ENCODE measurements at places on chromosomes 11 and 22.

DNA sequence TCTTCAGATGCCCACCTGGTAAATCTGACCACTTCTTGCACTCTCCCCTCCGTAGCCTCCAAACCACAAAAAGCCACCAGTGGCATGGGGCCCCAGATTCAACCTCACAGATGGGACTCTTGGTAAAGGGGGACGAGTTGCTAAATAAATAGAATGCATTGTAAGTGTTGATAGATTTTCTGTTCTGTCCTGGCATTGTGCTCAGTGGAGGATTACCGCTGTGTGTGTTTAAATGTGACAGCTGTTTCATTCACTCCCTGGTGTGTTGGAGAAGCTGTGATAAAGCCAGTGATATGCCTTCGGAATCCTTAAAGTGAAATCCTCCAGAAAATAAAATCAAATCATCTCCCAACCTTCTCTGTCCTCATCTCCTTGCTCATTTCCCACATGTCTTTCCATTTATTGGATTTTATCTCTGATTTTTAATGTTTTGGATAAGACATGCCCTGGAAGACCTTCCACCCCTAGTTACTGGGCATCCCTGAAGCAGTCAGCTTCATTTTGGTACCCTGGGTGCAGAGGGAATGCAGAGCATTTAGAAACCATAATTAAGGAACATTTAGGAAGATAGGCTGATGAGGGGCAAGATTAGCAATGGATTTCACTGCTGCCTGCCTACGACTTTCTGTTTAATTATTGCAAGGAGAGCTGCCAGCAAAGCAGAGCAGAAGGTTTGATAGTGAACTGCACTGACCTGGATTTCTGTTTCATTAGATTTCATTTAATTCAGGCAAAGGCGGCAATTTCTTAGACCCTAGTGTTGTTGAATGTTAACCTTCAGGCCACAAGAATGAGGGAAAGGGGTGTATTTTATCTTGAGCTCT, 460.9 kb upstream of the KIRREL3 start:
- DNase-seq = no peak

- no peak for DNase-seq
These were observed 91.7 kb downstream of the BLID start for GRCh38 chr11:122024278-122024677.

DNA sequence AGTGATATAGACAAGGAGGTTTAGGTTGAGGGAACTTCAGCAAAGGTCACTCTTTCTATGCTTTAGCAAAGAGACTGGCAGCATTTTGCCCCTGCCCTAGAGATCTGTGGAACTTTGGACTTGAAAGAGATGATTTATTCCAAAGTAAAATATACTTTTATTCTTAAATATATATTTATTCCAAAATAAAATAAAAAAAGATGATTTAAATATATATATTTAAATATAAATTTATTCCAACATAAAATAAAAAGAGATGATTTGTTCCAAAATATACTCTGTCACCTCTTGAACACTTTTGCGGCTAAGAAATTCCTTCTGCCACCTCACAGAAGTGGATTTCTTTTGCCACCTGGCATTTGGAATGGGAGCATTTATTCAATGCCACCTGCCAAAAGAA, 521.3 kb upstream of the CHORDC1 start:
- no peak for DNase-seq

- DNase-seq = no peak
These were observed 288.1 kb downstream of the ETS1 start for GRCh38 chr11:128299132-128299726.

GRCh38 chr11:116793772-116794097, 2.1 kb upstream of the APOA5 start:
- no peak for DNase-seq

DNA sequence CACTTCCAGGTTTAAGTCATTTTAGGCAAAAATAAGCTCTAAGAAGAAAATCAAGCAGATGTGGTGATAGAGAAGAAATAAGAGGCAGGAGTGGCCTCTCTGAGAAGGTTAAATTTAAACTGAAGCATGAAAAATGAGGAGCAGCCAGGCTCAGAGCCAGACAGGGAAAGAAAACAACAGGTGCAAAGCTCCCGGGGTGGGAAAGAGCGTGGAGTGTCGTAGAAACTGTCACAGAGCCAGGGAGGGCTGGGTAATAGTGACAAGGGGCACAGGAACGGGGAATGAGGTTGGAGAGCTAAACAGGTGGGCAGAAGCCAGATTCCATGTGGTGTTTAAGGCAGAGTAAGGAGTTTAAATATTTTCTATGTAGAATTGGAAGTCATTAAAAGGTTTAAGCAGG, 132.1 kb upstream of the BLID start:
- DNase-seq = no peak

- DNase-seq = no peak
These were observed 279.9 kb downstream of the FAT3 start for GRCh38 chr11:92504534-92504933.

DNA sequence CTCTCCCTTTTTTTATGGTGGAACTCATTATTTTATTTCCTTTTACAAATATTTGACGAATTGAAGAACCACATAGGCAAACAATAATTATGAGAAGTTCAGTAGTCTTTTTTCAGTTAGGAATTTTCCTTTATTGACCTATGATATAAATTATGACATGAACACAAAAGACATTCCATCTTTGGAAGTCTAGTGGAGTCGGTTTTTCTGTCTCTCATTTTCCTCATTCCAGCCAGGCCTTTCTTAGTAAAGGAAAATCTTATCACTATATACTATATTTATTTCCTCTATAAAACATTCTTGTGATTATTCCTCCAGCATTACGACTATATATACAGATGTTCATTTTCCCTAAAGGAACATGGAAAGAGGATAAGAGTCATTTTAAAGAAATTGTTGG, 1046.1 kb downstream of the DLG2 start:
- DNase-seq = no peak

- no peak for DNase-seq
These were observed 10.8 kb upstream of the MS4A13 start for GRCh38 chr11:60504219-60504905.

DNA sequence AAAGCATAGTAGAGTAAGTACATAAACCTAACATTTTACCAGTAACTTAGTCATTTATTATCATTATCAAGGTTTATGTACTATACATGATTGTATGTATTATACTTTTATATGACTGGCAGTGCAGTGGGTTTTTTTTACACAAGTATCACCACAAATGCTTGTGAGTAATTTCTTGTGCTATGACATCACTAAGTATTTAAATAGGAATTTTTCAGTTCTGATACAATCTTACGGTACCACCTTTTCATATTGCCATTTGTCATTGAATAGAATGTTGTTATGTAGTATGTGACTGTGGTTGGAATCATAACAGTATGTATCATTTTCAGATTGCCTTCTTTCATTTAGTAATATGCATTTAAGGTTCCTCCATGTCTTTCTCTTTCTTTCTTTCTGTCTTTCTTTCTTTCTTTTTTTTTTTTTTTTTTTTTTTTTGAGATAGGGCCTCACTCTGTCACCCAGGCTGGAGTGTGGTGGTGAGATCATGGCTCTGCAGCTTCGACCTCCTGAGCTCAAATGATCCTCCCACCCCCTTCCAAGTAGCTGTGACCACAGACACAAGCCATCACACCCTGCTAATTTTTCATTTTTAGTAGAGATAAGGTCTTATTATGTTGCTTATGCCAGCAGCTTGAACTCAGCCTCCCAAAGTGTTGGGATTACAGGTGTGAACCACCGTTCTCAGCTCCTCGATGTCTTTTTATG, 18.6 kb downstream of the ATM start:
- DNase-seq = no peak

GRCh38 chr11:102685754-102686153, 19.8 kb downstream of the MMP27 start:
- no peak for DNase-seq

DNA sequence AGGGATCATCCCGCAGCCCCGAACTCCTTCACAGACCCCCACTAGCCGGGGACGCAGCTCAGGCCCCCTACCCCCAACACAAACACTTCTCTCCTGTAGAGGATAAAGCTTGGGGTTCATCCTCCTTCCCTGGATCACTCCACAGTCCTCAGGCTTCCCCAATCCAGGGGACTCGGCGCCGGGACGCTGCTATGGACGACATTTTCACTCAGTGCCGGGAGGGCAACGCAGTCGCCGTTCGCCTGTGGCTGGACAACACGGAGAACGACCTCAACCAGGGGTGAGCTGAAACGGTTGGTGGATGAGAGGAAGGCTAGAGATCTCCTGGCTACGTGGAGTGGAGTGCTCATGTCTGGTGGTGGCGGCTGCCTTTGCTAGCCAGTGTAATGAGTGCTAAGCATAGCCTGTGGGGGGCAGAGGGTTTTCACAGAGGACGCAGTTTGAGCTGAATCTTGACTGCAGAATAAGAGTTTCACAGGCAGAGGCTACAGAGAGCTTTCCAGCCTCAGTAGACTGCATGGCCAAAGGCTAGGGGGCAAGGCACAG, 580 bp downstream of the ILK start:
- DNase-seq = peak; percentile 69

DNA sequence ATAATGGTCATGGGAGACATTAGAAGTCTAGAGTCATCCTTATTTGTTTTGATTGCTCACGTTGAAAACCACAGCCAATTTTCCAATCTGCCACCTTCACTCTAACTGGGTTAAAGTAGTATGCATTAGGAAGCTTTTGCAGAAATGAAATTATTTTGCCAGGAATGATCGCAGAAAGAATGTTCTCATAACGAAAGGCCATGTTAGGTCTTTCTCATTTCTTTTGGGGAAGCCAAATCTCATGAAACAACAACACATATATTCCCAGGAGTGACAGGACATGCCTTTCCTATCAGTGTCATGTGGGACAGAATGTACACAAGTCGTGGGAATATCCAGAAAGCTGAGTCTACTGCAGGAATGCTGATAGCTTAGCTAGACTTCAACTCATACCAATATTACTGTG, 386.3 kb downstream of the AASDHPPT start:
- no peak for DNase-seq

DNA sequence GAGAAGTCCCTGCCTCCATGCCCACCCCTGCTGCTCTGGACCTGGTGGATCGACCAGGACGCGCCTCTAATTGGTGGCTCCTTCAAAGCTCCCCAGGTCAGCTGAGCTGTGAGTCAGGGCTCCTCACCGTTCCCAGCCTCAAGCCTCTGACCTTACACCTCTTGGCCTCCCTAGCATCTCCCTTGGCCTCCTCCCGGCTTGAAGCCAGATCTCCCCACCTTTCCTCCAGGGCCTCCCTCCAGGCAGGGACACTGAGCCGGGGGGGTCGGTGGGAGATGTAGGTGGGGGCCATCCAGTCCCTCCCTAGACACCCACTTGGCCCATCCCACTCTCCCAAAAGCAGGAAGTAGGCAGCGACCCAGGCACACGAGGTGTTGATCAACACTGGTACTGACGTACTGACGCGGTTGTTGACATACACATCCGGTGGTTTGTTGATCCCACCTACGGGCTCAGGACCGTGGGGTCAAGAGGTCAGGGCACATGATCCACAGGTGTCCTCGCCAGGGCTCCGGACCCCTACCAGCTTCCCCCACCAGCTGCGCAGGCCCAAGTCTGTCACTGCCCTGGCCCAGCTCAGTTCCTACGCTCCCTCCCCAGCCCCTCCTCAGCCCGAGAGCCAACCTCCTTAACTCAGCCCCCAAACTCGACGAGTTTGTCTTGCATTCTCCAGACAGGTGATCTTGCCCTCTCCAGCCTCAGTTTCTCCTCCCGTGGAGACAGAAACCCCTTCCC, 802 bp downstream of the ATG2A start:
- peak; percentile 72 for DNase-seq

GRCh38 chr11:44536788-44537516, 28.5 kb upstream of the CD82 start:
- DNase-seq = no peak

- no peak for DNase-seq
These were observed 49.2 kb upstream of the SESN3 start for GRCh38 chr11:95279921-95280868.

DNA sequence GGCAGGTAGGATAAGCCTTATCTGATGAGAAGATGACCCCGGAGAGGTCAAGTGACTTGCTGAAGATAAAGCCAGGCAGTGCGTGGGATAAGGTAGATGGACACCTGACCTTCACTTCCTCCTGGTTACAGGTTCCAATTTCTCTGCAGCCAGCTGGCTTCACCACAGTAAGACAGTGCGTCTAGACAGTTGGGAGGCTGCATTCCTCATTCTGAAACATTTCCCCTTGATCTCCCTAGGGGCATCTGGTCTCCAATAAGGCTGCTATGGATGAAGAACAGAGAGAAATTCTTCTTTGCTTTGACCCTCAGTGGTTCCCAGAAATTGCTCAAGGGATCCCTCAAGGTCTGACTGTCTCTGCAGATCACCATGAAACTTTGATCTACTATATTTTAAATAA, 211.3 kb downstream of the MYO18B start:
- DNase-seq = no peak

DNA sequence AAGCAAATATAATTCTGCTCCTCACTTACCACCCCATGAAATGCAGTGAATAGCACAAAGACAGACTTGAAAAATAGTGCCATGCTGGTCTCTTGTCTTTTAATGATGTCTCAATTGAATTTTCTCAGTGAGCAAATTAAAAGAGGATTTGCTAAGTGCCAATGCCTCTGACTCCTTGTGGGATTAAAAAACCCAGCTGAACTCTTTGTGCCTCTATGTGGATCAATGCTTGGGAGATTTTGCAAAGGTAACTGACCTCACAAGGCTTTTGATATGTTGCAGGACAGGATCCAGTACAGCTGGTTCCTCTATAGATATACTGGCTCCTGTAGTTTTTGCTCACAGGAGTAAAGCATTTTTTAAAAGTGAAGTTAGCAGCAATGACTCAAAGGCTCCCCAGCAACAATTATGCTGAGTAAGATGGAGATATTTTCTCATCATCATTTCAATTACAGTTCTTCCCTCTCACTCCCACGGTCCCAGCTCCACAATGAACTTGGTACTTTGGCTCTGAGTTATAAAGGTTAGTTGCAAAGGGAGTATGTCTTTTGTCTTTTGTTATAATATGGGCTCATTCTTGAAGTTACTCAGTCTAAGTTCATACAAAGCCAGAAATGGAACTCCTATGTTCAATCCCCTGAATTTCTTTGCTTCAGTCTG, 471.5 kb downstream of the LRRC4C start:
- no peak for DNase-seq

GRCh38 chr11:9386901-9387300, 2.4 kb downstream of the IPO7 start:
- DNase-seq = no peak

DNA sequence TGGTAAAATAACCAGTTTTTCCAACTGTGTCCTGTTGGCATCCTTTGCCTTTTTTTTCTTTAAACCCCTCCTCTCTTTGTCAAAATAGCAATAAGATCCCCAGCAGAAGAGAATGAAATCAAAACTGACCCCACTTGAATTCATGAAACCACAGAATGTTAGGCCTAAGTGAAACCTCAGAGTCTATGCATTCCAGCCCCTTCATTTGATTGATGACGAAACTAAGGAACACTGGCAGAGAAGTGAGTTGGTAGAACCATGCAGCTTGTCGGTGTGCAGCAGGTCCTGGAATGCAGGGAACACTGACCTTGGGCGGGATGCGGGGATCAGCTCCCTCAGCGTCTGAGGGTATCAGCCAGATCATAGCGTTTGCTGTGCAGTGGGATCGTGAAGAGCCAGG, 57.5 kb downstream of the GRK3 start:
- DNase-seq = no peak
